ENCODE measurements at places on chromosomes 3 and 15.

DNA sequence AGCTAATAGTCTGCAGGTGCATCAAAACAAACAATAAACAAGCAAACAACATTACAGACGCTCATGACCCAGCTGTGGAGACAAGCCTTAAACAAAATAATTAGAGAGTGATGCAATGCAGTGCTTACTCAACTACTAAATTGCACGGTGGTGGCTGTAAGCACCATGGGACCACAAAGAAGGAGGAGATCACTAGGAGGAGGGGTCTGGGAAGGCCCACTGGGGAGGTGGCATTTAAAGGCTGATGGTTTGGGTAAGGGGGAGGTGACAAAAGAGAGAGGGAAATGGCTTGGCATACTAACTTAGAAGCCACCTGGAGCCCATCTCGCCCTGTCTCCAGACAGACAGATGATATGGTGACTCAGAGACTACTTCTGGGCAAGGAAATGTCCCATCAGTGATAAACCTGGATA, 516.7 kb downstream of the FOXP1 start:
- no peak for DNase-seq

DNA sequence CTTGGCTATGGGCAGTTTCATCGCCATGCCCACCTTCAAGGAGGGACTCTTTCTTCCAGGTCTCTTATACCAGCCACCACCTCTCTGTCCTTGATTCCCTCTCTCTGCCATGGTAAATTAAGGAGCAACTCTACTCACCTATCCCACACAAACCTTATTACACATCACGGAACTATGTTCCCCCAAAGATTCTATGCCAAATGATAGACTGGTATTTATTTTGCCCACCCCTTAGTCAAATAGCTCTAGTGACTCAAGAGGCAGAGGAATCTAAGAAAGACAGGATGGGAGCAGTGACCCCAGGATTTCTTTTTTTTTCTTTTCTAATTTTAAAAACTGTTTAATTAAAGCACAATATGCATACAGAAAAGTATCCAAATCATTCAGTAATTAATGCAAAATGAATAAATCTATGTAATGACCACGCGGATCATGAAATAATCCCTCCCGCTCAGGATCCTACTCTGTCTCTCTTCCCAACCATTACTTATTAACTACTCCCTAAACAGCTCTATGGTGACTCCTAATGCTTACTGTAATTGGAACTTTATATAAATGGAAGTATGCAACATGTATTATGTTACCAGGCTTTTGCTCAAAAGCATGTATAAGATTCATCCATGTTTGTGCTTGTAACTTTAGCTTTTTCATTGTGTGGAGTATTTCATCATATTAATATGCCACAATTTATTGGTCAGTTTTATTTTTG, 410.8 kb upstream of the RASGRP1 start:
- no peak for DNase-seq

- DNase-seq, result no peak
Observed at GRCh38 chr15:69346112-69346511, 47.4 kb downstream of the PAQR5 start.

GRCh38 chr3:100009276-100010086, 104.8 kb downstream of the FILIP1L start:
- no peak for DNase-seq

DNA sequence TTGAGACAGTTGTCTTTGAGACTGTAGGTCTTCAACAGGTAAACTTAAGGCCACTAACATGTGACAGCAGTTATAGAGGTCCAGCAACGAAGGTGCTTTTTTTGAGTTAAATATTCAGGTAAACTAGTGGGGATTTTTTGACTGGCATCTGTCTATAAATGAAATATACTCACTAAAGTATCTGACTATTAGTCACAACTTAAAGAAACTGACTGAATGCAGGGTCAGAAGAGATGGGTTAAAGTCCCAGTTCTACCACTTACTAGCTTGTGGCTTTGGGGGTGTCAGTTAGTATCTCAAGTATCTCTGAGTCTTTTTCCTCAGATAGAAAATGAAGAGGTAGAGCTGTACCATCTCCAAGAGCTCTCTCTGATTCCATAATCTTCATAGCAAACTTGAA, 18.0 kb downstream of the MIX23 start:
- DNase-seq, result no peak

DNA sequence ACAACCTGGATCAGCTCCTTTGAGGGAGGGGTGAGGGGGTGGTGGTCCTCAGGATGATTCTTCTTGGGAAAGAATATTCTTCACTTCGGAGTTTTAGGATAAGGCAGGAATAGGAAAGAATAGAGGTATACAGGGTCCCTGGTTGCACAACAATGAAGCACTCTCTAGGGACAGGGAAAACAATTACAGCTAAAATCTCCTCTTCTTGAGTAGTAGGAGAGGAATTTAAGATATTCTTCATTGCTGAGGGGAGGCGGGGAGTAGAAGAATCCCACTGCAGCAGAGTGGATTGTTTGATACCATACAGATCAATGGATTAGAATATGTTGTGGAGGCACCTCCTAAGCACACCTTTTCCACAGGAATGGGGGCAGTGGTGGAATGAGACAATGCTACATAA, 20.5 kb downstream of the SLC9C1 start:
- no peak for DNase-seq

- no peak for DNase-seq
Observed at GRCh38 chr3:23183731-23184130, 19.4 kb upstream of the UBE2E2 start.

DNA sequence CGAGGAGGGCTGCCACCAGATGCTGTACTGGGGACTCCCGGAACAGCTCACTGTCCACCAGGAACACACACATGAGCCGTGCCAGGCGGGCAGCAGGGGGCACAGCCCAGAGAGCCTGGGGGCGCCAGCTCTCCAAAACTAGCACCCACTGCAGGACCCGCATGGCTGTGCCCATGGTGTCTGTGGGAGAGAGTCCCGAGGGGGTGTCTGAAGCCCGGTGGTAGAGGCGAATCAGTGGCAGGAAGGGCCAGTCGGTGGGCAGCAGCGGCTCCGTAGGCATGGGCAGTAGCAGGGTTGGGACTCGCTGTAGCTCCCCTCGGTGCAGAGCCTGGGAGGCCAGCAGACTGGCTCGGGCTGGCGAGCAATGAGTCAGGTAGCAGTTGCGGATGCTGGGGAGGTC, 7.0 kb upstream of the LTK start:
- no peak for DNase-seq

DNA sequence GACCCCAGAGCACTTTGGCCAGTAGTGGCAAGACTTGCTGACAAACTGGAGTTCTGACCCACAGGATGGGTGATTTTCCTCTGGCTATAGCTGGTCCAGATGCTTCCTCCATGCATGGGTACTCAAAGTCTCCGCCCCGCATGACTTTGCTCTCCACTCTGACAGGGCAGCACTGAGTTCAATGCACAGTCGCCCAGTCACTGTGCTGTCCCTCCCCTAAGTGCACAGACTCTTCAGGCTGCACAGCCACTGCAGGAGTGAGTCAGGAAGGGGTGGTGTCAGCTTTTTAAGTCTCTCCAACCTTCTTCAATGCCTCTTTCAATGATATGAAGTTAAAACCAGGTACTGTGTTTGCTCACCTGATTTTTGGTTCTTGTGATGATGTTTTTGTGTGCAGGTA, 17.8 kb downstream of the TEX9 start:
- DNase-seq, result no peak

GRCh38 chr3:190116551-190117067, 4.1 kb downstream of the P3H2 start:
- DNase-seq, result no peak
